Esophagus muscularis mucosa (tissue), 4 donors: ENCODE measurements at places on chromosomes 6 and 20. TPM values are rescaled to one million over a fixed set of nuclear protein-coding genes. Genes with fewer than 3 reads are reported as not detected.

Gene SLC22A7
- not detected for total RNA-seq

DNA sequence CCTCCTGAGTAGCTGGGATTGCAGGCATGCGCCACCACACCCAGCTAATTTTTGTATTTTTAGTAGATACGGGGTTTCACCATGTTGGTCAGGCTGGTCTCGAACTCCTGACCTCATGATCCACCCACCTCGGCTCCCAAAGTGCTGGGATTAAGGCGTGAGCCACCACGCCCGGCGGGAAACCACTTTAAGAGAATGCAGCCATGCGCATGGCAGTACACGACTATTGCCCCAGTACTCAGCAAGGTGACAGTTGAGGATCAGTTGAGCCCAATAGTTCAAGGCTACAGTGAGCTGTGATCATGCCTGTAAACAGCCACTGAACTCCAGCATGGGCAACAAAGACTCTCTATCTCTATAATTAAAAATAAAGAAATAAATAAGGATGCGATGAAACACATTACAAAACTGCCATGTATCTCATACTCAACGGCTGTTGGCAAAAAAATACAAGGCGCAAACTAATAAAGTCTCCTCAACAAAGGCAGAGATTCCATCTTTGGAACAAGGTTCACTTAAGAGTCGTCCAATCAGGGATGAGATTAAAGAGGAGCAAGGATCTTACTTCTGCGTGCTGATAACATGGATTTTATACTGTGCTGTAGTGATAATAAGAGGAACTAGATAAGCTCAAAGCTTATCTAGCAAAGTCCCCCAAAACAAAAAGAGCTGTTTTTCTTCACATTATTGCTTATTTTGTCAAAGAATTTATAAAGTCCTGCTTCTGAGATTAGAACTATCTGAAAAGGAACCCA is 51.1 kb downstream of the STAU1 start:
- no peak overlapping the region for H3K27ac ChIP-seq
- H3K4me3 ChIP-seq: no peak overlapping the region
- peaks cover 56% of the 10 kb centered on the region for H3K36me3 ChIP-seq
- H3K27me3 ChIP-seq: no peaks in the 10 kb centered on the region

- no peaks in the 10 kb centered on the region for H3K36me3 ChIP-seq
- H3K4me1 ChIP-seq: no peaks in the 10 kb centered on the region
- DNase-seq: no peak
- no peaks in the 10 kb centered on the region for H3K27me3 ChIP-seq
- no peak overlapping the region for H3K4me3 ChIP-seq
These were observed 86.8 kb downstream of the PPP1R14C start for GRCh38 chr6:150229436-150230163.

Gene SERINC3
- 121 TPM for total RNA-seq

DNA sequence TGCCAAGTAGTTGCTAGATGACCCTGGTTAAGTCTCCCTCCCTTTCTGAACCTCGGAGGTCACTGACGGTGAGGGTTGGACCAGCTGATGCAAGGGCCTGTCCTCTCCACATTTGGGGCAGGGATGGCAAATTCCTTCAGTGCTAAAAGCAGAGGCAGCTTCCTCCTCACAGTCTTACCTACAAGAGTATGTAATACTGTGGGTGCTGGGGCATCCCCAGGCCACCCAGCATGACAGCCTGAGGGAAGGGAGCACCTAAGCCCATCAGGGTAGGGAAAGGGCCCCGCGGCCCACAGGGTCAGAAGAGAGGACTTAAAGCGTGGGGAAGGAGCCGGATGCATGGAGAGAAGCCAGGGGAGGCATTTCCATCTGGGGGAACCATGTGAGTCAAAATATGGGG is 38.0 kb downstream of the TGM3 start:
- no peaks in the 10 kb centered on the region for H3K27me3 ChIP-seq
- H3K36me3 ChIP-seq: no peaks in the 10 kb centered on the region
- H3K4me3 ChIP-seq: no peak overlapping the region
- no peaks in the 10 kb centered on the region for H3K4me1 ChIP-seq
- no peak overlapping the region for H3K27ac ChIP-seq
- no peak for DNase-seq

- peaks cover 74% of the 10 kb centered on the region for H3K4me1 ChIP-seq
- H3K27me3 ChIP-seq: peaks cover 49% of the 10 kb centered on the region
These were observed 994 bp downstream of the FOXC1 start for GRCh38 chr6:1610497-1611321.

Gene RNF182
- total RNA-seq: 0.40 TPM

Gene MICA
- 21.3 TPM for total RNA-seq
